Esophagus squamous epithelium (tissue), 5 donors: ENCODE measurements at places on chromosomes 12 and 14.

DNA sequence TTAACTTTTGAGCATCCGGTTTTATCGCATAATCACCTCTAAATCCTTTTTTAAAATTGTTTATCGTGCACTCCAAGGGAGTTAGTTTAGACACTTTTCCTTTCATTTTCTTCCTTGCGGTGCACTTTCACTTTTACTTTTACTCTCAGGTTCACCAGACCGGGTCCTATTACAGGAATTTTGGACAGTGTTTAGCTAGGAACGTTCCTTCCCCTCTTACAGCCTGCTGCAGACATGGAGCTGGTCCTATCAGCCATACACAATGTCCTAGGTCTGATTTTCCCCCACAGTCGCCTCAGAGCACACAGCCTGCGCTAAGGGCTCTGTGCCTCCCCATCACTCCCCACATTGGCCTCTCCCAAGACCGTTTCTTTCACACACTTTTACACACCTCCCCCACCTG lies 103.9 kb downstream of the ALG10 start:
- no peak for DNase-seq

DNA sequence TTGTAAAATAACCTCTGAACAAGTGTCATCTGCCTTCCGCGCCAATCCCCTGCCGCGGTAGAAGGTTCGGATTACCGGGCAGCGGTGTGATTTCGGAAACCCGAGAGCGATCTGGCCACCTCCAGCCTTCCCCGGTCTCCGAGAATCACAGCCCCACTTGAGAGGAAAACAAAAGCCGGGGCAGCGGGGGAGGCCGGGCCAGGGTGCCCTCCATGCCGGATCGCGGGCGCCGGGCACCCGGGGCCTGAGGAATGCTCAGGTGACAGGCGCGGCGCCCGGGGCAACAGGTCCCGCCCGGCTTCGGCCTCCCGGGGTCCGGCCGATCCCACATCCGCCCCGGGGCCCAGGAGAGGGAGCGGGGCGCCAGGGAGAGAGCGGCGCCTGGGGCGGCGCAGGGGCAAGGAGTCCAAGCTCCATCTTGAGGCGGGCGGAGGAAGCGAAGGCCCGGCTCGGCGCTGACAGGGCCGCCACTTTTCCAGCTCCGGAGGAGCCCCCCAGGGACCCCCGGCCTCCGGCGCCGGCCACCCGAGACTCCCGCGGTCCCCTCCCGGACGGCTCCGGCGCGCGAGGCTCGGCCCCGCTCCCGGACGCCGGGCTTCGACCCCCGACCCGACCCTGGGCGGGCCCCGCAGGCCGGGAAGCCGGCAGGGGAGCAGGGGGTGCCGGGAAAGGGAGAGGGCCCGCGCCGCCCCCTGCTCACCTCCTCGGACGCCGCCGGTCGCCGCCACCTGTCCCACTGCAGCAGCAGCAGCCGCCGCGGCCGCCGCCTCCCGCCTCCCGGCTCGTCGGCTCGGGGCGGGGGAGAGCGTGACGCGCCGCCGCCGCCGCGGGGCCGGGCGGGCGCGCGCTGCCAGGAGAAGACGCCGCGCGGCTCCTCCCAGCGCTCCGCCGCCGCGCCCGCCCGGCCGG lies at the start of gene CLIP1:
TSS of gene CLIP1 (minus strand) at position 849 of the 909 bp plus-strand sequence. CDS start 42,217 bp downstream, outside the sequence.
- no peak for DNase-seq

DNA sequence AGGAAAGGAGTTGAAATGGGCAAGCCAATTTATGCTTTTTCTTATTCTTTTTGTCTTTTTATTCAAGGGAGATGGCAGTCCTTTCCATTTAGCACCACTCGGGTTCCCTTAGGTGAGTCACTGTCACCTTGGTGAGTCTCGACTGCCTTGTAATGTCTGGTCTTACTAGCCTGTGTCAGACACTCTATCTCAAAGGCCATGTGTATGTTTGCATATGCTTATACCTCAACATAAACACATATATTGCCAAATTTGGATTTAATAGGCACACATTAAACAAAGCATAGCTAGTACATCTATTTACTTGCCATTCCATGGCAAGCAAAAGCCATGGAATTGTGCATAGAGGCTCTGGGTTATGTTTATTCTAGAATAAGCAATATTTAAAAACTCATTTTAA lies 624.9 kb upstream of the FOXG1 start:
- no peak for DNase-seq

DNA sequence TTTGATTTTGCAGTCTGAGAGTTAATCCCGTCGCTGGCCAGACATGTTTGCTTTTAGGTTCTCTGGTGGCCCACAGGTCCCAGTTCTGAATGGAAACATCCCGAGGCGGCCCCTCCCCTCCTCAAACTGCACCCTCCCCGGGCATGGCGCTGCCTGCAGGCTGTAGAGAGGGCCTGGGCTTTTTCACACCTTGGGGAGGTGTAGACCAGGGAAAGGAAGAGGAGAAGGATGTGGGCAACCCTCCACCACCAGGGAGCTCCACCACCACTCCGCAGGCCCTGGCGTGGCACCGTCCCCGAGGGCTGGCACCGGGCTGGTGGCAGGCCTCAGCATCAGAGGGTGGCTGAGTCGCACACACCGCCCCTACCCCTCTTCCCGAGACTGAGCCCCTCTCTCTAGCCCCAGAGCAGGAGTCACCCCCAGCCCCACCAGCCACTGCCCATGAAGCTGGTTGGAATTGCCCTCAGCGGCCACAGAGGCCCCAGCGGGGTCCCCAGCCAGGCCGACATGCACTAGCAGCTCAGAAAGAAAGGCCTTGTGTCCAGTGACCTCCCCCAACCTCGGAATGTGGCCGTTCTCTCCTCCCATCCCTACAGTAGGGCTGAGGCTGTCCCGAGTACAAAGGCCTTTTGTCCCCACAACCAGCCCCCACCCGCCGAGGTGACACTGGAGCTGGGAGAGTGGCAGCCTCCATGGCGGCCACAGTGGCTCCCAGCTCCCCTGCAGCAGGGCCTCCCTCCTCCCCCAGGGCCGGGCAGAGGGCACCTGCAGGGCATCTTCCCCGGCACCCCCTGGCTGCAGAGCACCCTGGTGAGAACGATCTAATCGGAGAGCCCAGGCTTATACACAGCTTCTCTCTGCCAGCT lies 23.5 kb upstream of the INF2 start:
- DNase-seq = no peak

GRCh38 chr14:73800970-73801515 lies 50.6 kb upstream of the PTGR2 start:
- DNase-seq = no peak

DNA sequence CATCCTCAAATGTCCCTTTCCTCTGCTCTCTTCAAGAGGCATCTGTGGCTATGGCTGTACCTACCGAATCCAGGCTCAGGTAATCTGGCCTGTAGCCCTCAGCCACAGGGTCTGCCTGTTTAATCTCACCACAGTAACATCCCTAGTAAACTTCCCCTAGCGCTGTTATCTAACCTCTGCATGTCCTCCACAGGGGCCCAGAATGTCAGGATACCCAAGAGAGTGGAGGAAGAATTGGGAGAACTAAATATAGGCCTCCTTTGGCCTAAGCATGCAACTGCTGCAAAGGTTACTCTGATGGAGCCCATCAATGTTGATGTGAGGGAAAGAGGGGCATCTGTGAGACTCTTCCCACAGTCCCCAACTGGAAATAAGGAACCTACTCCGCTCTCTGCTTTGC lies 63.2 kb upstream of the IFNG-AS1 start:
- DNase-seq = no peak

GRCh38 chr14:102206918-102207317 lies 67.2 kb downstream of the WDR20 start:
- DNase-seq = no peak

DNA sequence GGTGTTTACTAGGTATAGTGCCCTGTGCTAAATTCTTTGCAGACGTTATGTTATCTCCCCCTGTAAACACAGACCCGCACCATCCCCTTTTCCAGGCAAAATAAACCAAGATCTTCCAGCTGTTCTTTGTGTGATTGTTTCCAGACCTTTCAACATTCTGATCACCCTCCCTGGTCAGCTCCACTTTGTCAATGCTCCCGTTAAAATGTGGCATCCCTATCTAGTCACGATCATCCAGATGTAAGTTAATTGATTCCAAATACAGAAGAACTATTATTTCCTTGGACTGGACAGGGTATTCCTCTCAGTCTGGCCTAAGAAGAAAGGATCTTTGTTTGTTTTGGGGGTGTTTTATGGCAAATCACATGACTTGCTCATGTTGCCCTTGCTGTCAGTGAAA lies 127.6 kb upstream of the ARID2 start:
- DNase-seq = no peak

GRCh38 chr12:66984962-66985361 lies 284.2 kb upstream of the CAND1 start:
- no peak for DNase-seq

DNA sequence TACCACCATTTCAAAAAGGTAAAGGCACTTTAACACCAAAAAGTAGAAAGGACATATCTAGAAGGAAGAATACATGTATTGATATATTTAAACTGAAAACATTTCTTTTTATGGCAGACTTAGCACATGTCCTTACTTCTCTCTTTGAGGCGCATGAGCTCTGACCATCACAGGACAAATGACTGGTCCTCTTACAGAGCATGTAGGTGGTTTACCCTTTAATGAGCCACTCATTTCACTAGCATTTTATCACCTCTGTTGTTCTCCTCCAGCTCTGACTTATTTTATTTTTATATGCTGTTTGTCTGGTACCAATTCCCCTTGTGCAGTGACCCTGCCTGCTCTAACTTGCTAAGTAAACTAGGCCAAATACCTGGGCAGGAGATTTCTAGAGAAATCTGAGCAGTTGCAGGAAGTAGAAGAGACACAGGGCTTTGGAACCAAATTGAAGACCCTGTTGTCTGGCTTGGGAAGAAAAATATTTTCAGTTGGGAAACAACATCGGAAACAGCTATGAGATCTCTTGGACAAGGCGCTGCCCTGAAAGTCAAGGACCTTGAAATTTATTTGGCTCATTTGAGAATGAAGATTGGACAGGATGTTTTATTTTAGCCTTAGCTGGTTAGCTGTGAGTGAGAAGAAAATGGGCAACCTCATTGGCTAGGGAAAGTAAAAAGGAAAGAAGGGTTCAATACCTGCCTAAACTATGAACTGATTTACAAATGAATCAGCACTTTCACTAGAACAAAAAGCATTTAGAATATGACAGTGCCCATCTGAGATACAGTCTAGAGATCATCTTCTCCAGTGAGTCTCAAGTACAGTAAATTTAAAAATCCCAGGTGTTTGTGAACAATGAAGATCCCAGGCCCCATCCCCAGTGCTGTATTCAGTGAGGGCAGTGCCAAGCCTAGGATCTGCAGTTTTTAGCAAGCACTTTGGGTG lies 374.4 kb downstream of the ZFP36L1 start:
- no peak for DNase-seq

DNA sequence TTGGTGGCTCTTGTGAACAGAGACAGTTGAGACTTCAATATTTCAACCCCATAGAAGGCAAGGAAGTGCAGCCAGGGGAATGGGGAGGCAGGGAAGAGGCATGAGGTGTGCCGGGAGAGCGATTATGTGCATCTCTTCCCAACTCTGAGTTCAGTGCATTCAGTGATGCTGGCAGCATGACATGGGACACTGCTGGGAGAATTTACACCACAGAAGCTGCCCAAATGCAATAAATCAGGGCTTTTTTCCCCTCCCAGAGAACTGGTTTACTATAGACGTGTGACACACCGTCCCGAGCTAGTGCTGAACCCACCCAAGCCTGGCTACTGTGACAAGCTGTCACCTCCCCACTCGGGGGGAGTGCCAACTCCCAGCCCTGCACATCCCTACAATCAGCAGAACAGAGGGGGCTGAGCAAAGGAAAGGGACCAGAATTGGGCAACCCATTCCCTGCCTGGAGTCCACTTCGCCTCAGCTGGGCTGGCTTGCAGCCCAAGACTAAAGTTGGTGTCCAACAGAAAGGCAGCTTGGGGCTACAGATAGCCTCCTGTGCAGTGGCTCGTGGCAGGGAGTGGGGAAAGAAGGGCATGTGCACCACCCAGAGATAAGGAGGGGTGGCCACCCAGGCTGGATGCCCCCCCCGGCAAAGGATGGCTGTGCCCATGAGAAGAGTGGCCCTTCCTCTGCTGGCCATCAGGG lies 16.7 kb downstream of the AHSA1 start:
- DNase-seq = no peak

DNA sequence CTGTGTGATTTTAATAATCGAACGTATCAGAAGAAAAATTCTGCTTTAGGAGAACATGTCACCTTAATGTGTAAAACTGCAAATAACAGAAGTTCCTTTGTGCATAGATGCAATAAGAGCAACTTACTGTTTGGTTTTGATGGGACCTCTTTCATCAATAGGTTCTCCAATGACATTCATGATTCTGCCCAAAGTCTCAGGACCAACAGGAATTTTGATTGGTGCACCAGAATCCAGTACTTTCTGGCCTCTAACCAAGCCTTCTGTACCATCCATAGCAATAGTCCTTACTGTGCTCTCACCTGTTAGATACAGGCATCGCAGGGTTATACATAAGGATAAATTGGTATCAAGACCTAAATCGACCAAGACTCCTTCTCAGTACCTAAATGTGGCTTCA lies 1.1 kb downstream of the ATP5F1B start:
- DNase-seq = no peak

DNA sequence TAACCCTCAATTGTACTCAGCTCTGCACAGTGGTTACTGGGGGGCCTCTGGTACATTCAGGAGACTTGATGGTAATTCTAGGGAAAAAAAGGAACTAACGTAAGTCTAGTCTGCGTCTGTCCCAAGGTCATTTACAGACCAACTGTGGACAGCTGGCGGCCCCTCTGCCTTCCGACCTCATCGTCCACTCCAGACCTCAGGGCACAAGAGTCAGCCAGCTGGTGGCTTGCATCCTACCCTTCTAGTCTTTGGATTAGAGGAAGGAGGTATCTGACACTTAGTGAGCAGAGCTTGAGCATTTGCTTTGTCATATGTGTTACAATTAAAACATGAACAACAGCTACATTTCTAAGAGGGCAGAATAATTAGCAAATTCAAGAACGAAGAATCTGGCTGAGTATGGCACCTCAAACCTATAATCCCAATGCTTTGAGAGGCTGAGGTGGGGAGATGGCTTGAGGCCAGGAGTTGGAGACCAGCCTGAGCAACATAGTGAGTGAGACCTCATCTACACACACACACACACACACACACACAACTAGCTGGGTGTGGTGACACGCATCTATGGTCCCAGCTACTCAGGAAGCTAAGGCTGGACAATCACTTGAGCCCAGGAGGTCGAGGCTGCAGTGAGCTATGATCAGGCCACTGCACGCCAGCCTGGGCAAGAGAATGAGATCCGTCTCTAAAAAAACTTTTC lies 36.5 kb downstream of the SSH1 start:
- DNase-seq = no peak

DNA sequence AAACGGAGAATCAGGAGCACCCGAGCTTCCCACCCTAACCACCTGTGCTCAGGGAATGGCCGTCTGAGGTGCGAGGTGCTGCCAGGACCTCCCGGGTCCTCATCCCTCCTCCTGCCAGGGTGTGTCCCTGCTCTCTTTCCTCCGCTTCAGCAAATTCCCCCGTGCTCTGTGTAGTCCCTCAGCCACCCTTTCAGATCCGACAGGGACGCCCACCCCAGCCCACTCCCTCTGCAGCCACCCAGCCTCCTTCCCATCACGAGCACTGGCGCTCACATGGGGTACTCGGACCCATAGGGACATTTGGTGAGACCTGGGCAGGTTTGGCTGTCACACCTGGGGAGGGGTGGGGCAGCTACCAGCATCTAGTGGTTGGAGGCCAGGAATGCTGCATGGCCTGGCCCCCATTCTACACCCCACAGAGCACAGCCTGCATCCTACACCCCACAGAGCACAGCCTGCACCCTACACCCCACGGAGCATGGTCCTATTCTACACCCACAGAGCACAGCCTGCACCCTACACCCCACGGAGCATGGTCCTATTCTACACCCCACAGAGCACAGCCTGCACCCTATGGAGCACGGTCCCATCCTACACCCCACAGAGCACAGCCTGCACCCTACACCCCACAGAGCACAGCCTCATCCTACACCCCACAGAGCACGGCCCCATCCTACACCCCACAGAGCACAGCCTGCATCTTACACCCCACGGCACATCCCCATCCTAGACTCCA lies 12.7 kb downstream of the GALNT9 start:
- no peak for DNase-seq
